ENCODE measurements at places on chromosomes 12 and 14. TPM values are rescaled to one million over a fixed set of nuclear protein-coding genes. Genes with fewer than 3 reads are reported as not detected.

- no peak for DNase-seq
These were observed 50.8 kb downstream of the DYNC1H1 start for GRCh38 chr14:102015045-102015685.

DNA sequence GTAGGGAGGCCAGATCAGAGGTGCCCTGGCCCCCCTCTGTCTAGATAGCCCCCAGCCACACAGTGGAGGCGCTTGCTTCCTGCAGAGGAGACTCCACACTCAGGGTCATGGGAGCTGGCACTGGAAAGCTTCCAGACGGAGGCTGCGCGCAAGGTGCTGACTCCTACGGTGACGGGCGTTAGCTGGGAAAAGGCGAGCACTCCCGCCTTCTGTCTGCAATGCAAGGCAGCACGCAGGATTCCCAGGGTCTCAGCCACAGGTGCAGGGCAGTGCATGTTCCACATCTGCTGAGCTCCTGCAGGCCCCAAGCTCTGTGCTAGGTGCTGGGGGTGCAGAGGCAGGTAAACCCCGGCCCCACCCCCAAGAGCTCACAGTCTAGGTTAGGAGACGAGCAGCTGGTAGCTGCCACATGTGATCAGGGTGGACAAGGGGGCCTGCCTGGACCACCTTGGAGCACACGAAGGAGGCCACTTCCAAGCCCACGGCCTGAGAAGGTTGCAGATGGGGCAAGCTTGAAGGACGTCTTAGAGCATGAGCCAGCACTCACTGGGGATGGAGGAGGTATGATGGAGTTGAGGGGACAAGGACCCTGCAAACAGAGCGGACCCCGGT, 310.9 kb upstream of the DIO3 start:
- DNase-seq = peak; percentile 5

The NYNRIN gene
- total RNA-seq = 19.7 TPM

GRCh38 chr14:91898372-91898771, 31.0 kb upstream of the TC2N start:
- DNase-seq = no peak

The TSHR gene
- not detected for total RNA-seq

The NUAK1 gene
- total RNA-seq = 20.4 TPM

- no peak for DNase-seq
These were observed 214.7 kb upstream of the FLRT2 start for GRCh38 chr14:85315290-85315689.

DNA sequence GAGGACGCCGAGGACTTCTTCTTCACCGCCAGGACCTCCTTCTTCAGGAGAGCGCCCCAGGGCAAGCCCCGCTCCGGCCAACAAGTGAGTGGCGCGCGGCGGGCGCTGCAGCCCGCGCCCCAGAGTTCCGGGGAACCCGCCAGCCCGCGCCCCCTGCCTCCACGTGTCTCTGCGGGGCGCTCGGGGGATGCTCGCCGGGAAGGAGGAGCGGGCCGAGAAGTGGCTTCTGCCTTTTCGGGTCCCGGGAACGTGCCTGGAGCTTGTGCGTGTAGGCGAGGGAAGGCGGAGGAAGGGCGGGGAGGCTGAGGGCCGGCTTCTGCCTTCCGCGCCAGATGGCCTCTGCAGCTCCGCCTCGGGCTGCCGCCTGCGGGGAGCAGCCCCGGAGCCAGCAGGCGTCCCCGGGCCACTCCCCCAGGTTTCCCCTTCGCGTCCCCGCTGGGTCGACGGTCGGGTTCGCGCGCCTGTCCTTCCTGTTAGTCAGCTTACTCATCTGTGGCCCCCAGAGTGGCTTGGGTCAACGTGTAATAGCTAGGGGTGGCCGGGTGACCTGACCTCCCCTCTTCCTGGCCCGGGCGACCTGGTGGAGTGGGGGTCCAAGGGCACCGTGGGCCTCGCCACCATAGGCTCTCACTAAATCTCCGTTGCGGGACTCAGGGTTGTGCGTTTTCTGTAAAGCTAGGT, 505 bp downstream of the RASSF3 start:
- DNase-seq = peak; percentile 12

DNA sequence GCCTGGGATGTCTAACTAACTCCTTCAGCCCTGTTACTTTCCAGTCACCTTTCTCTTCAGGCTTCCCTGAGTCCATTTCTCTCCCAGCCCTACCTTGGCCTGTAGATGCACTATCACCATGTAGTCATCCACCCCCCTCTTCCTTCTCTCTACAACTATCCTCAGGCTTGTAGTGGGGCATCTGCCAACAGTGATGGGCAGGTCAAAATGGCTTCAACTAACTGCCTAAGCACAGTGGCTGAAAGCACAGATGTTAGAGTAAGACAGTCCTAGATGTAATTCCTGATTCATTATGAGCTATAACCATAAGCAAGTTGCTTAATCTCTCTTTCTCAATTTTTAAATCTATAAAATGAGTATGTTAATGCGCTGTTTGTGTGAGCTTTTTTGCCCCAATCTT, 133.6 kb upstream of the NAV3 start:
- no peak for DNase-seq

DNA sequence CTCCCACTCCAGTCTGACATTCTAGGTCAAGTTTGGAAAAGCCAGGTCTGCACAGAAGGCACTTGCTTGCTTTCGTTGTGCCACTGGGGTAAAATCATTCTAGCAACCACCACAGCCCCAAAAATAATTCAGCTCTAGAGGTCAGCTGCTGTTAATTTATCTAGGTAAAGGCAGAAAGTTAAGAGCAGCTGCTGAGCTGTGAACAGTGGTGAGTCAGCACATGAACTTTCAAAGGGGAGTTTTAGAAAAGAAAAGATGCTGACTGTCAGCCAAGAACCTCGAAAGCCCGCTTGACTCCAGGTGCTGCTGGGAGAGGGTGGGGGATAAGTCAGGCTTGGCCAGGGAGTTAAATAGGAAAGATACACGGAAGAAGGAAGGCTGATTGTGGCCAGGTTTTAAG, 12.7 kb downstream of the CCDC197 start:
- DNase-seq = no peak

The LRP6 gene
- total RNA-seq = 7.7 TPM

DNA sequence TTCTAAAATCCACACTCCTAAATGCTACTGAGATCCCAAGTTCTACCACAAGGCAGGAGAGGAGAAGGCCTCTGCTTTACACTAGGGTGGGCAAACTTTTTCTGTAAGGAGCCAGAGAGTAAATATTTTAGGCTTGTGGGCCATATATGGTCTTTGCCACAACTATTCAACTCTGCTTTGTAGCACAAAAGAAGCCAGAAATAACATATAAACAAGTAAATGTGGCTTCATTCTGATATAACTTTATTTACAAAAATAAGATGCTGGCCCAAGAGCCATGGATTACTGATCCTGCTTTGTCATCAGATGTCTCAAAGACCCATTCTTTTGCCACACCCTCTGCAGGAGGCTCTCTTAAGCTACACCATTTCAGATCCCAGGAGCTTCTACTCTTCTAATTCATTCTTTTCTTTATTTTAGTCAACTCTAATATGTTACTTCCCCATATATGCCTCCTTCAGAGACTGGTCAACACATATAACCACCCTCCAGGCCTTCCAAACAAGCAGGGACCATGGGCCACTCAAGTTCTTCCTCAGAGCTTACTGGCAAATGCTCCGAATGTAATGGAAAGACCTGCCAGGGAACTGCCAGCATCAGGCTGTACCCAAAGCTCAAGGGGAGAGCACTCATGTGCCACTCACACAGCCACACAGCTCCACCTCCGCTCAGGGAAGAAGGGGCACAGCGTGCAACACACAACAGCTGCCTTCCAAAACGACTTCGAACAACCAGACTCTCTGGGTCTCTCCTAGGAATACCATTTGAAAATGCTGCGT, 15.6 kb downstream of the APPL2 start:
- no peak for DNase-seq

GRCh38 chr14:72605921-72606220, 288.0 kb downstream of the DPF3 start:
- no peak for DNase-seq

DNA sequence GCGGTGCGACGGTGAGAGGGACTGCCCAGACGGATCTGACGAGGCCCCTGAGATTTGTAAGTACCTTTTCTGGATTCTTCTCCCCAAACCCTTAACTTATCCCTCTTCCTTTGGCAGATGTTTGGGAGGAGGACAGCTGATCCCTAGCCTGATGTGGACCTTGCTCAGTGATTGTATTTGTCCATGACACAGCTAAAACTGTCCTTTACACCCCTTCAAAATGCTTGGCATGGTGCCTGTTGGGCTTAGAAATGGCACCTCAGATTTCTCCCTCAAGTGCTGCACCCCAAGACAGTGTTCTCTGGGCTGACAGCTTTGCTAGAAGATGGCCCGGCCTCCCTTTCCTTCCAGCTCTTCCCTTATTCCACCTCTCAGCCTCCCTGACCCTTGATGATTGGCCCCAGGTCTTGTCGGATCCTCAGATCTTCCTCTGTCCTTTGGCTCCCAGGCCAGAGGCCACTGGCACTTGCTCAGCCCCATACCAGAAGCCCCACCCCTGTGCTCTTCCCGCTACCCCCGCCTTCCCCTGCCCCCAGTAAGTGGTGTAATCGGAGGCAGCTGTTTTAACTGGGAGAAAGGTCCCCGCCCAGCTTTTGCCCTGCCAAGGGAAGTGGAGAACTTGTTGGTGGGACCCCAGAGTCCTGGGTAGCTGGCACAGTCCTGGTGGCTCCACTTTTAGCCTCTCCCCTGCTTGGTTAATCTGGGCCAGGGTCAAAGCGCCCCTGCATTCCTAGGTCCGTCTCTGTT, 8.7 kb downstream of the LRP1-AS start:
- no peak for DNase-seq

GRCh38 chr12:21369141-21369980, 3.3 kb upstream of the IAPP start:
- no peak for DNase-seq

GRCh38 chr14:102517392-102518062, 8.0 kb upstream of the ANKRD9 start:
- no peak for DNase-seq

- DNase-seq = no peak
These were observed 392.3 kb downstream of the PAWR start for GRCh38 chr12:79298506-79298905.

DNA sequence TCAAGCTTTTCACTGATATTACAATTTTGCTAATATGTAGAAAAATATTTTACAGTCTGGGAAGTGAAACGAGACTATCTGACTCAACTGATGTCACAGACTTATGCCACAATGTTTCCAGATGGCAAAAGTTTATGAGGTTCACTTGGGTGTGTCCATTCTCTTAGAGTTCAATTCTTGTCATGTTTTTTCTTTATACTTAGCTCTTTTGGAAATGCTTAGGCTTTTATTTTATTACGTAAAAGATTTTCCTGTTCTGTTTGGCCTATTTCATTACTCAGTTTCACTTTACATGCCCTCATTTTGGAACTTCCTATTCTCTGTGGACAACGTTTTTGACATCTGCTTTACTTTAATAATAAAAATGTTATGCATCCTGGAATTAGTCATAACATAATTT, 2.1 kb upstream of the PDZRN4 start:
- no peak for DNase-seq

The DDIT3 gene
- 23.7 TPM for total RNA-seq

The SRGAP1 gene
- 0.10 TPM for total RNA-seq

The ASPG gene
- total RNA-seq = not detected

The BCL2L2 gene
- 17.3 TPM for total RNA-seq

DNA sequence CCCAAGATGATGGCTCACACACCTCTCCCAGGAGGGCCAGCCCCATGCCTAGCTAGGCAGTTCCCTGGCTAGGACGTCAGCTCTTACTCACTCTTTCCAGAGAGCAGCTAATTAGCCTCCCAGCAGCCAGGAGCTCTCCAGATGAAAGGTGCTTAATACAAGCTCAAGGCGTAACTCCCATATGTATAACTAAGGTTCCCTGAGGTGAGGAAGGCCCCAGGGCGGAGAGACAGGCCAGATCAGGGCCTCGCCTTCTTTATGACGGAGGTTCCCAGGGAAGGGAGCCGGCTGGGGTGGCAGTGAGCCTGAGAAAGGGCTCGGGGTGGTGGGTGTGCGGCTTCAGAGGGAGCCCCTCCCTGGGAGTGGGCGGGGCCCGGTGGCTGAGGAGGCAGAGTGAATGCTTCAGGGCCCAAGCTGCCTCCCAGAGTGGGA, 26.4 kb upstream of the ZFP36L1 start:
- peak; percentile 25 for DNase-seq

The RFLNA gene
- total RNA-seq = 2.3 TPM

The FGF6 gene
- total RNA-seq = not detected

- DNase-seq = no peak
These were observed 17.6 kb downstream of the CCDC88C start for GRCh38 chr14:91399868-91400640.

DNA sequence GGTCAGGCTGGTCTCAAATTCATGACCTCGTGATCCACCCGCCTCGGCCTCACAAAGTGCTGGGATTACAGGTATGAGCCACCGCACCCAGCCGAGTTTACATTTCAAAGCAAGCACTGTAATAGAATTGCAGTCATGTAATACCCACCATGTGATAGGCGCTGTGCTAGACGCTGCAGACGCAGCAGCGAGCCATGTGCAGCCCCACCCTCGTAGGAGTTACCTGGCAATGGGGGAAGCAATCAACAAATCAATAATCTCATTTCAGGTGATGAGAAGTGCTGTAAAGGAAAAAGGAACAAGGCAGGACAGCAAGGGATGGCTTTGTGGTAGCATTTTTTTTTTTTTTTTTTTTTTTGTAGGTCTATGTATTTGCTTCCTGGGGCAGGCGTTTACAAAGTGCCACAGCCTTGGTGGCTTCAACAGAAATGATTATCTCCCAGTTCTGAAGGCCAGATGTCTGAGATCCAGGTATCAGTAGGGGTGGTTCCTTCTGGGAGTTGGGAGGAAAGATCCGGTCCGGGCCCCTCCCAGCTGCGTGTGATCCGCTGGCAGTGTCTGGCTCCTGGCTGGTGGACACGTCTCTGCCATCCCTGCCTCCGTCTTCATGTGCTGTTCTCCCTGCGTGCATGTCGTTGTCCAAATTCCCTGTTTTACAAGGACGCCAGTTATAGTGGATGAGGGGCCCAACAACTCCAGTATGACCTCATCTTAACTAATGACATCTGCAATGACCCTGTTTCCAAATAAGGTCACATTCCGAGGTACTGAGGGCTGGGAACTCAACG, 72.8 kb downstream of the TNFAIP2 start:
- no peak for DNase-seq

DNA sequence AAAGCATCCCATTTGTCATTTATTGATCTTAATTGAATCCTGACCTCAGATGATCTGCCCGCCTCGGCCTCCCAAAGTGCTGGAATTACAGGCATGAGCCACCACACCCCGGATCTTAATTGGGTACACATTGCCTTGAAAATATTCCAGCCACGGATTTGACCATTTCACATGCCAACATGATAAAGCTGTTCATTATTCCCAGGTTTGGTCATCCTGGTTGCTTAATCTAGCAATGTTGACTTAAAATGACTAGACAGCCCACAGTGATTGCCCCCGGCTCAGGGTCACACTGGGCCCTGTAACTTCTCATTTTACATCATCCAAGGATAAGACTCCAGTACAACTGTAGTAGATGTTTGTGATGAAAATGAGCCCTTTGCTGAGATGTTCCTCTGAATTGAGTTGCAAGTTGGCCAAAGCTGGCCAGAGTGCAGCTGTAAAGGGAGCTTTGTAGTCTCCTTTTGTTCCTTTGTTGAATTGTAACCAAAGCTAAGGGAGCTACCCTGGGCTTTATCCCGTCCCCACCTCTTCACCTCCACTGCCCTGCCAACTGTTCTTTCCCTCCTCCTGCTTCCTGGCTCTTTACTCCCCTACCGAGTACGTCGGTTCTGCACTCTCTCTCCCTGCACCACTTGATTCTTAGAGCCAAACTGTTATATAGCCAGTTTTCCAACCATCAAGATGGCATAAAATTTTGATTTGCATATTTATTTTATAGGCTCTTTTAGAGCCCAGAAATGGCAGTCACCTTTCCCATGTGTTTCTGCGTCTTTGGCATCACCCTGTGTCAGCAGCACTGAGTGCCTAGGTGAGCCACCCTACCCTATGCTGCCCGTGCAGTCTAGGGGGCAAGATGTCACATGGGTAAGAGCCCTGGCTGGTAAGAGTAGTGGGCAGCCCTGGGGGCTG, 141.3 kb upstream of the HIF1A start:
- no peak for DNase-seq
